ENCODE measurements at places on chromosomes 1 and 21.

GRCh38 chr1:116494353-116494692 lies 76.5 kb downstream of the CD58 start:
- no peak for DNase-seq

GRCh38 chr1:38028671-38029070 lies 16.1 kb downstream of the UTP11 start:
- no peak for DNase-seq

- no peak for DNase-seq
Measured at GRCh38 chr1:178868706-178869105, 2.2 kb downstream of the ANGPTL1 start.

- DNase-seq: no peak
Measured at GRCh38 chr1:228974273-228974672, 239.0 kb downstream of the RHOU start.

DNA sequence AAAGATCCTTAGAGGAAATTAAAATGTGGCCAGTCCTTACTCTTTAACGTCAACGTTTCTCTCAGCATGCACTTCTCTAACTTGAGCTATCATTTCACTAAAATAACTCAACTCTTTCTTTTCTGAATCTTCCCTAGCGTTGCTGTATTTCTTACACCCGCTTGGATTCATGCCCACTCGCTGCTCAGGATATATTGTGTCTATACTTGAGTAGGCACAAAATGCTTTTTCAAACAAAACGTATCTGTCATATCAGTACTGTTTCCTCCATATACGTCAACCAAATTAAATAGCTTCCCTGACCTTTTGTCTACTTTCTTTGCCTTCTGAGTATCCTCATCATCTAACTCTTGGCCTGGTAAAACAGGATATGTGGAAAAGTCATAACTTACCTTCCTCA lies 549.7 kb downstream of the SMYD3 start:
- DNase-seq: no peak

DNA sequence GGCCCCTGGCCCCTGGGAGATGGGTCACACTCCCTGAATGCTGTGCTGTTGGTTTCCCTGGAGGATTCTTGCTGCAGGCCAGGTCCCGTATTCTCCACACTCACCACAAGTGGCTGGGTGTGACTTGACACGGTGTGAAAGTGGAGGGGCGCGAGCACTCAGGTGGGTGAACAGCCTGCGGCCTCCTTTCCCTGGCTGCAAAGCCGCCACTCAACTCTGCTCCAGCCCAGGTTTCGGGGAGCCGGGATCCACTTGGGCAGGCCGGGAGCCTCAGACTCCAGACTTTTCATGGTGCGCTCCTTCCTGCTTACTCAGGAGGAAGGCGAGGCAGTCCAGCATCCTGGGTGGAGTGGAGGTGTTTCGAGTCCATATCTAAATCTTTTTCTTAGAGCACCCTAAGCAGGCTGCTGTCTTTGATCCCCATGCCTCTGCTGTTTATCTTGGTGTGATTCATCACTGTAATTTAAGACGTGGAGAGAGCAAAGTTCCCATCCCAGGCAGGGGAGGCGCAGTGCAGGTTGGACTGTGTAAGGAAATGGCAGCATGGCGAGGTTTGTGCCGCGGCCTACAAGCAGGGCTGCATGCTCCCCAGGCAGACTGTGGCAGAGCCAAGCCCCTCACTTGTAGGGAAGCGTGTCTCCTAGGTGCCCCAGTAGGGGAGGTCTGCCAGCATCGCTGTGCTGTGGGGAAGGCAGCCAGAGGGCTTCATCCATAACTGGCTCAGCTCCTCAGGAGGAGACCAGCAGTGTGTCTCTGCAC lies 29.6 kb downstream of the VANGL1 start:
- no peak for DNase-seq

DNA sequence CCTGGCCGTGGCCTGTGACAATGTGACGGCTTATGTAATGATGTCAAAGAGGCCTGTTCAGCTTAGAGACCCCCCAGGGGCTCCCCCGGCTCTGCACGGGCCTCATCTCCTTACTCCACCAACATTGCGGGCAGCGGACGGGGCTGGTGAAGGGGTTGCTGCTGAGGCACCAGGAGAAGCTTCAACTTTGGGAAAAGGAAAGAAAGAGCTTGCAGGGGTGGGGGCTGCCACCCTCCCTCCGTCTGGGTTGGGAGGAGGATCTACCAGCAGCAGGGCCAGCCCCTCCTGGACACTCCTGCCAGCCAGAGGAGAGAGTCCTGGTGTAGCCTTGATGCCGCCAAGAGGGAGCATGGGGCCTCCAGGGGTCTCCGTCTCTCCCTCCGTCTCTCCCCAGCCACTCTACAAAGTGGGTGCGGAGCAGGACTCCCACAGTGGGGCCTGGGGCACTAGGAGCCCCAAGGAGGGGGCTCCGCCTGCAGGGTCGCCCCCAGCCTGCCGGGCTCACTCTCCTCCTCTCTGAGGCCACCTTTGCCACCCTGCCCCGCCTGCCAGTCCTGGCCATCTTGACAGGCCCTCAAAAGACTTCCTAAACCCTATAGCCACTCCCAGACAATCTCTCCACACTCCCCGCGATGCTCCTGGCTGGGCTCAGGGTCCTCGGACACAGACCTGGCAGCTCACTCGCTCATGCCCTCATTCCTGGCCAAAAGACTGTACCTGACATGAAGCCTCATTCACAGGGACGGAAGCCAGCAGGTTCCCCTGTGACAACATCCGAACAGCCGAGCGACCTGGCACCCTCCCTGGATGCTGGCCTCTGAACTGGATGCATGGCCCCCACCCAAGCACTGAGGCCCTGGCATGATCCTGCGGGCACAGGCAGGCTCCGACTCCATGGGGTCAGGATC lies 130.4 kb upstream of the ARHGEF16 start:
- no peak for DNase-seq

- DNase-seq: no peak
Measured at GRCh38 chr1:167365360-167365759, 144.7 kb downstream of the POU2F1 start.

- DNase-seq: no peak
Measured at GRCh38 chr1:55604749-55605148, 389.6 kb upstream of the USP24 start.

DNA sequence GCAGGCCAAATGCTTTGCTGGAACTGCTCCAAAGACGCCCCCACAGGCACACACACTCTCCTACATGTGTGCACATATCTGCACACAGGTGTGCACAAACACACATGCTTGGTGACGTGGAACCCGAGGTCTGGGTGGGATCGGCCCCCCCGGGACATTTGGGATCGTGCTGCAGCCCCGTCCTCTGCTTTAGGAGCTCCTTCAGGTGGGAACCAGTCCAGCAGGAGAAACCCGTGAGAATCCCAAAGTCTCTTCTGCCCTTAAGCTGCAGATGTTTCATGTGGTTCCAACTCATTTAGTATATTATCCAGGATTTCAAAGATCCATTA lies 38.6 kb downstream of the UBE2G2 start:
- no peak for DNase-seq

DNA sequence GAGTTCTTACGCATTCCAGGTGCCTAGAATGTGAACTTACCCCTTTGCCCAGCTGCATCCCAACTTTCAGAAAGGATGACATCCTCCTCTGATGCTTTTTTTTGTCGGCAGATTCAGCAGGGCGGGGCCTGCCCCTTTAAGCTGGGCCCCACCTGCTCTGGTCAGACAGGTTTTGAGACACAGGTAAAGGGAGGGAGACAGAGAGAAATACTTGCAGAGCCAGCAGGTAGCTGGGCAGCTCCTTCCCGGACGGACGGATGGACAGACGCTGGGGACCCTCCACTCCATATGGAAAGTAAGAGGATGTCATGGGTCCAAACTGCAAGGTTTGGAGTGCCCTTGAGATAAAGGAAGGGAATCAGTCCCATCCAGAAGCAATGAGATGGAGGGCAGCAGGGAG lies at the start of gene TMEM79:
Gene TMEM79 (plus strand): TSS at position 214 of the 400 bp plus-strand sequence. CDS start 902 bp downstream, outside the sequence.
- DNase-seq: no peak

DNA sequence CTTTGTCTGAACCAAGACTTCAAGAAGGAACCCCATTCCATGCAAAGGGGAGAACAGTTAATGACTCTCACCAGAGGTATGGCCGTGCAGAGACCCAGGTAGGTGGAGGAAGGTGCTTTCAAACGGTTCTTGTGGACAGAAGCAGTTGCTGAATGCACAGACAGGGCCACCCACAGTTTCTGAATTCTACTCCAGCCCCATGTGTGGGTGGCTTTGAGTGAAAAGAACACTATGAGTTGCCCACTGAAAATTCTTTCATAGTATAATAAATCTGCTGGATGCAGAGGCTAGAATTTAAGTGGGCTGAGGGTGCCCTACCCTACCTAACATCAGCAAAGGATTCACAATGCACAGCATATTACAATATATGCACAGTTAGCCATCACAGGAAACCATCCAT lies 7.2 kb upstream of the CCDC185 start:
- no peak for DNase-seq

DNA sequence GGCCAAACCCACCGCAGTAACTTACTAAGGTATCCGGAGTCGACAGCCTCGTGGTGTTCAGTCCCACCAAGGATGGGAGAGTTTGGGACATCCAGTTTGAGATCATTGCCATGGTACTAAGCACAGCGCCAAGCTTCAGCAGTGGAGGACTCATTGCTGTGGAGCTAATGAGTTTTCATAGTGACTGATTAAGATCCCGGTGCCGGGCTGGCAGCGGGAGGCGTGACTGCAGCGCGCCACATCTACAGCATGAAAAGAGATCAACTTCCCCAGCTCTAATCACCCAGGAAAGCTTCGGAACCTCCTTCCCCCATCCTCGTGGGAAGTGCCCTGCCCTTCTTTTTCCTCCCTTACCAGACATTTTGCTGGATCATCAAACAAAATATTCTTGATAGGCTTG lies 149.9 kb downstream of the OLFM3 start:
- DNase-seq: no peak

DNA sequence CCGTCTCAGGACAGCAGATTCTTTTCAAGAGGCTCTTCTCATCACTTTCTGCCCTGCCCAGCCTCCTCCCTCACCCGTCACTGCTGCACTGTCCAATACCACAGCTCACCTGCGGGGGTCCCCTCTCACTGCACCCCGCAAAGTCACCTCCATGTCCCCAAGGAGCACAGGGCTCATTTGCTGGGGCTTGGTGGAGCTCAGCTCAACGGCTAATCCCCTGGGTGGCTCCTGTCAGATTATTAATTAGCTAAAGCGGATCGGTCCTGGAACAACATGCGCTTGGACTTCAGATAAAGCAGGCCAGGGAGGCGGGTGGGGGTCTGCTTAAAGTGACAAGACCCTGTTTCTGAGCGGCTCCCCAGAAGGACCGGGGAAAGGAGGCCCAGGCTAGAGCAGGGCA lies 43.1 kb downstream of the CASZ1 start:
- no peak for DNase-seq

DNA sequence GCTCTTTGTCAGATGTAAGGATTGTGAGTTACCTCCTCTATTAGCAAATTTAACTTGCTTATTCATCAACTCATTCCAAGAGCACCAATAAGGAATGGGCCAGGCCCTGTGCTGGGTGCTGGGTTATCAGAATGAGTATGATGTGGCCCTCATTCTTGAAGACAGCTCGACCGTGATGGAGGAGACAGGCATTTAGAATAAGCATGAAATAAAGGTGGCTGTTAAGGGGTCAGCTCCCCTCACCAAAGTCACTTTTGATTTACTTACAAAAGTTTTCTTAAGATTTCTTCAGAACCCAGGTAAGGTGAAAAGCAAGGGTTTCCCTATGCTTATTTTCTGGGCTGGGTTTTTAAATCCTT lies 15.3 kb upstream of the PADI1 start:
- DNase-seq: no peak

DNA sequence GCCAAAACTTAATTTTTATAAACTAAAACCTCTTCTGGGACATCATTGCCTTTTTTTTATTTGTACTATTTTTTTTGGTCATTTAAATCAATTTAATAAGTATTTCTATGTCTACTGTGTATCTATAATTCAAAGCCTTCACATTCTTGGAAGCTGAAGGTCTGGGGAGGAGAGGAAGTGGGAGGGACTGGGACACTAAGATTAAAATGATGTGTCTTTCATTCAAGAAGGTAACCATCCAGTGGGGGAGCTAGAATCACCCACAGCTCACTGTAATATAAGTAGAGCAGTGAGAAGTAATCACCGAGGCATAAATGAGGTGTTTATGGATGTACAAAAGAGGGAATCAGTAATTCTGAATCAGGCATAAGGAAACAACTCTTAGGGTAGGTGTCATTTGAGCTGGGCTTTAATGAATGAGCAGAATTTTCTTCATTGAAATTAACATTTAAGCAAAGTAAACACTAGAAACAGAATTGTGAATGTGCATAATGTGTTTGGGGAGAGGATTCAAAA lies 52.8 kb downstream of the PTGER3 start:
- DNase-seq: no peak

DNA sequence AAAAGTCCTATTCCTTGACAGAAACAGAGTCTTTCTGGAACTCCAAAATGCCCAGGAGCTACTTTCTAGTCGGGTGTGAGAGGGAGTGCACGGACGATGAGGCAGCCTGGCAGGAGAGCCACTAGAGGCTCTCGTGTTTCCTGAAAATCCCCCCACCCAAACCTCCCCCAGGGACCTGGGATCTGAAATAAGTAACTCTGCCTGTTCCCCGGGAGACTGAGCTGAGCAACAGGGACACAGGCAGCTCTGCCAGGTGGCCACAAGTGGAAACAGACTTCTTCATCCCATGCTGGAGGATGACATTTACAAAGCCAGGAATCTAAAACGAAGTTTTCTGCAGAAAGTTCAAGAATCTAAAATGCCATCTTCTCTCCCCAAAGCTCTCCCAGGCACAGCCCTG lies 77.1 kb downstream of the ITPKB start:
- DNase-seq: no peak

DNA sequence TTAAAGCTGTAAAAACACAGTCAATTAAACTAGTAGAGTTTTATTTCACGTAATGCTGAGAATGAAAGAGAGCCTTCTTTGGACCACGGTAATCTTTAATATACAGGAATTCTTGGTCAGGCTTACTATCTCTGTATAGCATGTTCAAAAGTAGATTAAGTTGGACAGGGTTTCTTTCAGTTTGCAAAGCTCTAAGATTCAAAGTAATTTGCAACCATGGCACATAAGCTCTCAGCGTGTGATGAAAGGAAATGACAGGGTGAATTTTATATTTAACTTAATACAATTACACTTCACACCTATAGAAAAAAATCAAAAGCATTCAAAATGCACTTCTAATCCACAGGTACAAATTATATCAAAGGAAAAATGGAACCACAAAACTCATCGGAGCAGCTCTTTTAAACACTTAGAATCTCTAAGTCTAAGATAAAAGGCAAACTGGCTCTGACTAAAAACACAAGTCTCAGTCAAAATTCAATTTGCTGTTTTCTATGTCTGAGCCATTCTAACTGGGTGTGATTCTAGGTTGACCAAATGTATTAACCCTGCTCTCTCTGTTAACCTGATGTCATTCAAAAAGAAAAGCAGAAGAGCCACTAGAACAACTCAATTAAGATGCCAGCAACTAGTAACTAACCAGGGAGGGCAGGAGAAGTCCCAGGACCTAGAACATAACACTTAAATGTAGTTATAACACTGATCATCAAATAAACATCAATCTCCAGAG lies 147.7 kb downstream of the RERE start:
- DNase-seq: no peak

GRCh38 chr1:109718495-109718894 lies 6.4 kb downstream of the GSTM5 start:
- DNase-seq: no peak
